Left colon (tissue), 2 donors: ENCODE measurements at places on chromosomes 3 and 15. TPM values are rescaled to one million over a fixed set of nuclear protein-coding genes. Genes with fewer than 3 reads are reported as not detected.

GRCh38 chr3:171833789-171834460 lies 9.2 kb upstream of the TMEM212 start:
- DNase-seq, result no peak

DNA sequence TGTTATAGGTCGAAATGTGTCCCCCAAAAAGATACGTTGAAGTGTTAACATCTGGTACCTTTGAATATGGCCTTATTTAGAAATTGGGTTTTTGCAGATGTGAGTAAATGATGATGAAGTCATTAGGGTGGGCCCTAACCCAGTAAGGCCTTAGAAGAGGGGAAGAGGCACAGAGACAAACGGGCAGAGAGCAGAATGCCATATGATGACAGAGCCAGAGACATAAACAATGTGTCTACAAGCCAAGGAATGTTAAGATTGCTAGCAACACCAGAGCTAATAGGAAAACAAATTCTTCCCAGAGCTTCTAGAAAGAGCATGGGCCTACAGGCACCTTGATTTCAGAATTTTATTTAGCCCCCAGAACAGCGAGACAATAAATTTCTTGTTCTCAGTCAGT lies 693.1 kb upstream of the NECTIN3 start:
- no peak for DNase-seq

DNA sequence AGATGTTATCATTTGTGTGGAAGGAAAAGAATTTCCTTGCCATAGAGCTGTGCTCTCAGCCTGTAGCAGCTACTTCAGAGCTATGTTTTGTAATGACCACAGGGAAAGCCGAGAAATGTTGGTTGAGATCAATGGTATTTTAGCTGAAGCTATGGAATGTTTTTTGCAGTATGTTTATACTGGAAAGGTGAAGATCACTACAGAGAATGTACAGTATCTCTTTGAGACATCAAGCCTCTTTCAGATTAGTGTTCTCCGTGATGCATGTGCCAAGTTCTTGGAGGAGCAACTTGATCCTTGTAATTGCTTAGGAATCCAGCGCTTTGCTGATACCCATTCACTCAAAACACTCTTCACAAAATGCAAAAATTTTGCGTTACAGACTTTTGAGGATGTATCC lies 15.1 kb downstream of the KLHL24 start:
- no peak for DNase-seq

- peak; percentile 81 for DNase-seq
Observed at GRCh38 chr3:123642182-123642956, 57.5 kb upstream of the HACD2 start.

GRCh38 chr3:77186319-77186718 lies 146.4 kb downstream of the ROBO2 start:
- DNase-seq, result no peak

GRCh38 chr3:8648909-8649741 lies 4.5 kb upstream of the SSUH2 start:
- DNase-seq, result no peak

- DNase-seq, result no peak
Observed at GRCh38 chr3:189953551-189953950, 167.1 kb downstream of the P3H2 start.

- no peak for DNase-seq
Observed at GRCh38 chr3:133944641-133945380, 49.1 kb upstream of the RAB6B start.

DNA sequence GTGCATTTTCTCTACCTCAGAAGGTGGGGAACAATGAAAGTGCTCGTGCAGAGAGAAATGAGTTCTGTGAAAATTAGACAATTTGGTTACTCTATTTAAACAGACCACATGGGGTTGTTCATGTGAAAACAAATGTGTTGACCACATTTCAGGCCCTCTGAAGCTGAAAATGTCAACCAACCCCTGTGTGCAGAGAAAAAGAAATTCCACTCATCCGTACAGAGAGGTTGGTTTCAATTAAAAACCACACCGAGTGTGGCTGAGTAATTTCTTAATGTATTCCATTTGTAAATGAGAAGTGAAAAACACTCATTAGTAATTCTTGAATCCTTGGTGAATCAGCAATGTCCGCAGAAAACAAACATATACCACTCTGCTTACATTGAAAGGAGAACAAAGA lies 46.9 kb upstream of the SLC7A14 start:
- DNase-seq, result no peak

DNA sequence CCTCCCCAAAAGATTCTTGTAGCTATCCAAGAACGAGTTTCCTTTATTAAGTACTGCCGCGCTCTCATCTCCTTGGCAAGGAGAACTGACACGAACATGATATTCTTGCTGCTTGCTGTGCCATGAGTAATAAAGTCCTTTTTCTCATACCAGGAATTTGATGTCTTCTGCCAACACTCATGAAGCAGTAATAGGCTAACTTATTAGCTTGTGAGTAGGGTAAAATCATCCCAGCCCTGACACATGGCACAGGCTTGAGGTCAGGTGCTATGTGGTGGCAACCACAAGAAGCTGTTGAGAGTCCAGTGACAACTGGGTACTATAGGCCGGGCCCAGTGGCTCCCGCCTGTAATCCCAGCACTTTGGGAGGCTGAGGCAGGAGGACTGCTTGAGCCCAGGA lies 22.7 kb upstream of the UBXN7 start:
- no peak for DNase-seq

- DNase-seq, result no peak
Observed at GRCh38 chr15:81388436-81388770, 14.4 kb upstream of the TMC3 start.

GRCh38 chr15:91873138-91873536 lies 19.6 kb downstream of the SLCO3A1 start:
- no peak for DNase-seq

DNA sequence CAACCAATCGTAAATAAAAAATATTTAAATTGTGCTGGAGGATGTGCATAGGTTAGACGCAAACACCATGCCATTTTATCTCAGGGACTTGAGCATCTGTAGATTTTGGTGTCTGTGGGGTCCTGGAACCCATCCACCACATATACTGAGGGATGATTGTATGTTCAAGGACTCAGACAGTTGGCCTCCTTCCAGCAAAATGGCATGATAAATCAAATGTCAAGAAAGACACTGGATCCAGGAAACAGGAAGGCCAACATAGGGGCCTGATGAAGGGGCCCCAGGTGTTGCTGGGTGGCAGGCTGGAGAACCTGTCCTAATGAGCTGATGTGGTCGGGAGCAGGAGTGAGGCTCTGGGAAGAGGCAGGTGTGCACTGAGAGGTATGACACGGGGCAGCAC lies 289.5 kb downstream of the GABRG3 start:
- no peak for DNase-seq

- no peak for DNase-seq
Observed at GRCh38 chr3:188491276-188491687, 337.3 kb downstream of the LPP start.

GRCh38 chr3:105553851-105554250 lies 187.1 kb downstream of the ALCAM start:
- DNase-seq, result no peak

GRCh38 chr15:98734466-98735199 lies 86.3 kb downstream of the IGF1R start:
- no peak for DNase-seq

- DNase-seq, result no peak
Observed at GRCh38 chr3:173735841-173736240, 338.3 kb downstream of the NLGN1 start.

GRCh38 chr3:58032186-58032585 lies 24.0 kb downstream of the FLNB start:
- DNase-seq, result no peak

- DNase-seq, result no peak
Observed at GRCh38 chr15:82052751-82053150, 6.9 kb upstream of the MEX3B start.

DNA sequence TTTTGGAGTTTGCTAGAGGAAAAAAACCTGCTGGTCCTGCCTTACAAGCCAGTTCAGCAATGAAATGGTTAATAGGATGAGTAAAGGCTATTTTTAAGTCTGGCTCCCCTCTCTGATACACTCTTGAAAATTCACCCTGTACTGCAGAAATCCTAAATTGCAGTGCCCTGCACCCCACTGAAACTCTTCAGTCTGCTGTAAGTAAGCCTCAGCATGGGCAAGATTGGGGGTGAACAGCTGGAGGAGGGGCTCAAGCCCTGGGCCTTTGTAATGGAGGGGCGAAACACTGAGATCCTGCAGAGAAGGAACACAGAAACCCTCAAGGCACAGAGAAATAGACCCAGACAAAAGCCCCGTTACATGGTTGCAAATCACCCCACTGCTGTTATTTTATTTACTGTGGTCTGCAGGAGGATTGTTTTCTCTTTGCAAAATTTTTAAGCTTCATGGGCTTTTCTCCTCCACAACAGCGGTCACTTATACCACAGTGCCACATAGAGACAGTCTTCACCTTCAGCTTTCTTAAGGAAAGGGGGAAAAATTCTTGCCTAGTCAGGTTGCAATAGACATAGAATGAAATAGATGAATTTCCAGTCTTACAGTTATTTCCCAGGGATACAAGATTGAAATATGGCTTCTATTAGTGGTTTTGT lies 45.0 kb downstream of the SOX2 start:
- no peak for DNase-seq

- DNase-seq, result no peak
Observed at GRCh38 chr15:88440021-88440420, 27.2 kb downstream of the MRPL46 start.

GRCh38 chr15:57684491-57685151 lies 21.9 kb upstream of the POLR2M start:
- no peak for DNase-seq

GRCh38 chr3:77707281-77707680 lies 667.4 kb downstream of the ROBO2 start:
- DNase-seq, result no peak

GRCh38 chr15:80462836-80463512 lies 58.8 kb downstream of the ARNT2 start:
- DNase-seq, result no peak

GRCh38 chr15:89057506-89058133 lies 30.6 kb upstream of the ABHD2 start:
- DNase-seq, result peak; percentile 61

- DNase-seq, result peak; percentile 48
Observed at GRCh38 chr3:126983653-126984390, 907 bp downstream of the PLXNA1 start.

GRCh38 chr3:167899093-167899492 lies 163.6 kb downstream of the SERPINI1 start:
- no peak for DNase-seq

DNA sequence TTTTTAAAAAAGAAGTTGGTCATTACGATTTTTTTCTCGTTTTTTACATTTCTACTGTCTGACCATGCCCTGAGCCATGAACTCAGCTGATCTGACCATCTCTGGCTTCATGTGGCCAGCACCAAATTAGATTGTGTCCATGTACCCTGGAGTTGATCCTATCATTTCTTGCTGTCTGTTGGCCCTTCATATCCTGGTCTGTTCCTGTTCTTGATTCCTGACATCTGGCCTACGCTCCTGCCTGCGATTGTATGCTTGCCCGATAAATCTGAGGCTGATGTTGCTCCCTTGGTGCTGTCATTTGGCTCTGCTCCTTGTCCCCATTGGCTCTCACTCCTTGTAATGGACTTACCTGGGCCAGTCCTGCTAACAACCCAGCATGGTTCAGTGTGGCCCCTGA lies 89.8 kb upstream of the IGSF10 start:
- DNase-seq, result no peak

GRCh38 chr3:43031889-43032545 lies 52.9 kb downstream of the GASK1A start:
- no peak for DNase-seq

DNA sequence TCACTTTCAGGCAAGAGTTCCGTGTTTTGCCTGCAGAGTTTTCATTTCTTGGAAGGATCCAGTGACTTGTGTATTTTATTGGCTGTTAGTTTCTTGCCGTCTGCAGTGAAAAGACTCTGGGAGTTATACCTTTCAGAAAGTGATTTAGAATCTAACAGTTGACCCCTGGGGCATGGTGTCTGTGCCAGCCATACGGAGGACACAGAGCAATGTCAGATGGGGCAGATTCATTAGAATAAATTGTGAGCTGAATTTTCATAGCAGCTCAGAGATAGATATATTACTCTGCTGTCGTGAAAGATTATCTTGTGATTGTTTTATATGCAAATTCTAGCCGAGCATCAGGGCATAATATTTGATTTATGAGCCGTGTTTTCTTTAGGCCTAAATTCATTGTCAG lies 131.6 kb downstream of the SV2B start:
- DNase-seq, result no peak

DNA sequence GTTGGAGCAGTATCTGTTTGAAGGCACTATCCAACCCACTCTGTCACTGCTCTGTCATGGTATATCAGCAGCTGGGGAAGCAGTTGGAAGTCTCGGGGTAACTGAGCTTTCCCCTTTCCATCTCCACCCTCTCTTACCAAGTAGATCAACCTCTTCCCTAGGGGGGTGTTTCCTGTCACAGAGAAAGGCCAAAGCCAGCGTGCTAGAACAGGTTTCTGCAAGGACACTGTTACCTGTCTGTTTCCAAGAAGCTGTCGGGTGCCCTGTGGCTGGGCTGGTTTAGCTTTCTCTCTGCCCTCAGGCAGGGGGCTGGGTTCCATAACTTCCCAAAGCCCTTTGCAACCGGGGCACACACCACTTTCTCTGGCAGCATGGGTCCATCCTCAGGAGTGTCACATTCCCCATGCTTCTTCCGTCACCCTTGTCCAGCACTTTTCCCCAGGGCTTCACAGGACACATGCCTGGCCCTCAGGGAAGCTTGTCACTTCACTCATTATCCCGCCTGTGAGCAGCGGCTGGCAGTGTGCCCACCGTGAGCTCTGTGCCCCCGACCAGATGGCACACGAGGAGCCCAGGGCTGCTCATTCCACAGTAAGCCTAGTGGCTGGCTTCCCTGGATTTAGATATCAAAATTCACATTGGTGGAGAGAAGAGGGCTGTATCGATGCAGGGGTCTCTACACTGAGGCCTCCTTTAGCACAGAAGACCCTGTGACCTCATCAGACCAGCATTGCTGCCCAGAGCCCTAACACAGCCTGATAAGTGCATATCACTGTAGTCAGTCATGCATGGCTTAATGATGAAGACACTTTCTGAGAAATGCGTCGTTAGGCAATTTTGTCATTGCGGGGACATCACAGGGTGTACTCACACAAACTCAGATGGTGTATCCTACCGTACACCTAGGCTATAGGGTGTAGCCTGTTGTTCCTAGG lies 205.8 kb downstream of the SLCO3A1 start:
- DNase-seq, result no peak

LRRC31 gene
- total RNA-seq, result 38.5 TPM

CYP19A1 gene
- total RNA-seq, result 0.22 TPM

CHRFAM7A gene
- total RNA-seq, result 0.85 TPM

THBS1 gene
- total RNA-seq, result 174 TPM

C3orf22 gene
- not detected for total RNA-seq

PIK3CA gene
- 13.0 TPM for total RNA-seq

IQCB1 gene
- 12.4 TPM for total RNA-seq

DCLK3 gene
- 0.46 TPM for total RNA-seq

MCF2L2 gene
- 0.75 TPM for total RNA-seq

COL7A1 gene
- 4.5 TPM for total RNA-seq

IGF2BP2 gene
- 48.1 TPM for total RNA-seq

CYP1A2 gene
- total RNA-seq, result not detected

SKOR1 gene
- total RNA-seq, result 0.49 TPM

C3orf20 gene
- 0.21 TPM for total RNA-seq
